ENCODE measurements at places on chromosomes 2 and 18.

DNA sequence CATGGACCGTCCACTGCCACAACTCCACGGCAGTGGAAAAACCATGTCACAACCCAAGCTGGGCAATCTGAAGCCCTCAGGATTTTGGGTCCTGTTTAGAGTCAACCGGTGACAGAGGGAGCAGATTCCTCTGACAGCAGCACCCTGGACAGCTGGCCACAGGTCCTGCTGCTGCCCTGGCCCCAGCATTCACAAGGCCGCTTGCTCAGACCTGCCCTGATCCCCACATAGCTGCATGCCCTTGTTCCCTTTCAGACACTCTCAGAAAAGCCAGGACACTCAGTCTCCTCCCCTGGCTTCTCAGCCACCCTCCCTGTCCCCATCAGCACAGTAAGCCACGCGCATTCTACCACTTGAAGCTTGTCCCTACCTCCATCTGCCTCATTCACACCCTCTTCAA is 1.6 kb downstream of the COPS9 start:
- DNase-seq: no peak

GRCh38 chr2:9665898-9666297 is 35.1 kb upstream of the YWHAQ start:
- DNase-seq: no peak

DNA sequence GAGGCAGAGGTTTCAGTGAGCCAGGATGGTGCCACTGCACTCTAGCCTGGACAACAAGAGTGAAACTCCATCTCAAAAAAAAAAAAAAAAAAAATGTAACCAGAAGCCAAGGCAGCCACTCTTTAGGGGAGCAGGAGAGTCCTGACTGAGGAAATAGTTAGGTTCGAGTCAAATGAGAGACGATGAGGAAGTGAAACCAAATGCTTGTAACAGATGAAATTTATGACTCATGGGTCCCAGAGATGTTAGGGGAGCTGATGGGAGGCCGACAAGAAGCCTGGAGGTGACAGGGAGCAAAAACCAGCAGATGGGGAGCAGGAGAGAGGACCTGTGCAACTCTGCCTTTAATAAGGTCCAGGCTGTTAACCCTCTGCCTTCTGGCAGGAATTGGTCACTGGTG is 756.1 kb upstream of the DDX18 start:
- no peak for DNase-seq

DNA sequence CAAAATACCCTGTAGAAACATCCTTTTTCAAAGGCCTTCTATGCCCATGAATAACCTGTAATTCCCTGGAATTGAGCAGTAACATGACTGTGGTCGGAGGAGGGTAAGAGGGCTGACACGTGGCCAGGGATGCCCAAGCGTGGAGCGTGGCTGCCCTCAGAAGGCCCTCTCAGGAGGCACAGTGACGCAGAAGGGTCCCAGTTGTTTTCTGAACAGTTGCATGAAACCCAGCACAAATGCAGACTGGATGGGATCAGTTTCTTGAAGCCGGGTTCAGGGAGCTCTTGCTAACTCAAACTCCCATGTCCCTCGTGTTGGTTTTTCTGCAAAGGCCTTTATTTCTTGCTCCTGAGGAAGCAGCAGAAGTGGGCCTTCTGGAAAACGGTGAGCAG is 237.0 kb downstream of the ALPK2 start:
- DNase-seq: no peak
